Stimulated activated CD8-positive, alpha-beta memory T cell treated with anti-CD3 and anti-CD28 coated beads, Interleukin-15, amount 100 ng/mL, for 24 hours (primary cell): ENCODE measurements at places on chromosomes 7 and 10.

DNA sequence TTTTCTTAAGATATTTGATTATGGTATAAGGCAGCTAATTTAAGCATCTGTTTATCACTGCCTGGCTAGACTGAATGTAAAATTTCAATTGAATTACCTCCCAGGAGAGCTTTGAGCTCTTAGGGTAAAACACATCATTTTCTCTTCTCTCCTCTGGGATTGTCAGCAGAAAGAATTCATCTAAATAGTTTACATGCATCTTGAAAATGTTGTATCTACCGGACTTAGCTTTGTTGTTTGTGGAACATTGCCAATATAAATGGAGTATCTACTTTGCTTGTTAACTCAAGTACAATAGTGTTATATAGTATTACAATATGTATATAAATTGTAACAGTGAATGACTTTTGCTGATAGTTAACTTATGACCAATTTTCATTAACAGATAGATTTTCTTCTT lies 73.3 kb downstream of the TAF3 start:
- no peak for DNase-seq

- DNase-seq: no peak
Observed at GRCh38 chr10:73823391-73823790, 12.0 kb upstream of the NDST2 start.

DNA sequence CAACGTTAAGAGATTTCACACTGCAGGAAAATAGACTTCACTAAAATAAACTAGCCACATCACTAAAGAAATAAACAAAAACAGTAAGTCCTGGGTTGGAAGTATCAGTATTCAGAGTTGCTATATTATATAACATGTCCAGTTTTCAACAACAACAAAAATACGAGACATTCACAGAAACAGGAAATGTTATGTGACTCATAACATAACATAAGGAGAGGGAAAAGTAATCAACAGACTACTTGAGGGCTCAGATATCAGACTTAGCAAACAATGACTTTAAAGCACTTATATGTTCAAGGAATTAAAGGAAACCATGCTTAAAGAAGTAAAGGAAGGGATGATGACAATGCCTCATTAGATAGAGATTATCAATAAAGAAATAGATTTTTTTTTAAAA lies 73.5 kb upstream of the MKLN1 start:
- no peak for DNase-seq

DNA sequence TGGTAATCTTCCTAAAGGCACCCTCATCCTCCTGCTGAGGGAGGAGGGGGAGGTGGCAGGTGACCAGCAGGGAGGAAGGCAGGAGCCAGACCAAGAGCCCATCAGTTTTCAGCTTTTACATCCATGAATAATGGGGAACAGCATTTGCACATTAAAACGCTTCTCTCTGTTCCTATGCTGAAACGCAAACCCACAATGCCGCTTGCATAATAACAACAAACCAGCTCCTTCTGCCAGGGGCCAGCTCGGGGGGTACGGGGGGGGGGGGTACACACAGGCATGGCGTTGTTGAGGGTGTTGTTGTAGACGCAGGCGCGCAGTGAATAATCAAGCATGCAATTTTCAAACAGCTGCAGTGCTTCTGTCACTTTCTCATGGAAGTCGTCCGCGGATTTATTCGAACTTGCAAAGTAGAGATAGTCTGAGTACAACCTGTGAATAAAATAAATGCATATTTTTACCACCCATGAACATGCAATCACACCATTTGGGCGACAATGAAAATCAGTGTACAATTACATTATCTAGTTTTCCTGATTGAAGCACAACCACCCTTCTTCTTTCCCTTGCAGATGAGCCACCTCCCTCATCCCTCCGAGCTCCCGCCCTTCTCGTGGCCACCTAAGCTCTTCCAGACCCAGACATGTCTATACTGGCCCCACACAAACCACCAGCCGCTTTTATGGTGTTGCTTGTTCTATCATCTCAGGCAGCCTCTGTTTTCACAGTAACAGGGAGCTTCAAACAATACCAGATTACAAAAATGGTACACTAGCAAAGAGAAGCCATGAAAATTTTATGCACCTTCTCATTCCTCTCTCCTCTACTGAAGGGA lies 72.2 kb downstream of the CHST15 start:
- no peak for DNase-seq

GRCh38 chr10:69972981-69973397 lies 79.7 kb upstream of the MACROH2A2 start:
- DNase-seq: no peak

DNA sequence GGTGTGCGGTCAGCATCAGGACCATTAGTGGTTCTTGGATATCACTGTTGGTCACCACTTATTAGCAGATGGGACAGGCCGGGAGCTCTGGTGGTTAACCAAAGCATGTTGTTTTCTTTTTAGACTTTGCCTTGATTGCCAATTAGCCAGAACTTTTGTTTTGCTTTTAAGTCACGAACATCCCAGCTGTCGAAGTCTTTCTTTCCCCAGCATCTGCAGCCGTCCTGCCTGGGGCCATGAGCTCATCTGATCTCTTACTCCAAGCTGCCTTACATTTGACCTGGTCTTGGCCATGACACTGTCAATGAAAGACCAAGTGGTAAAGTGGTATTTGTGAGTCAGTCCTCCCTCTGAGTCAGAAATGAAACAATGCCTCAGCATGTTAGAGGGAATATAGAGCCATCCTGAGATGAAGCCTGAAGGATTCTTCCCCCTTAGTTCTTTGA lies 53.9 kb upstream of the CREB5 start:
- DNase-seq: no peak

DNA sequence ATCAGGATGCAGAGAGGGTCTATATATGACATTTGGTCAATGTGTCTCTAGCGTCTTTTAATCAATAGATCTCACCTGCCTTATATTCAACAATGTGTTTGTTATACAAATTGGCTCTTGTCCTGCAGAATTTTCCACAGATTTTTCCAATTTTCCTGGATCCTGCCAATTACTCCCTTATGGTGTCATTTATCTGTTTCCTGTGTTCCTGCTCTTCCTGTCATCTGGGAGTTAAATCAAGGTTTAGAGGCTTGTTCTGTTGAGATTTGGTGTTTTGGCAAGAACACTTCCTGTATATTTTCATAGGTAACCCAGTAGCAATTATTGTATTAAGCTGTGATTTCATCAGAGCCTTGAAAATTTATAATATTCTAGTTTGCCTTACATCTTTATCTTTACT lies 8.8 kb upstream of the C10orf71 start:
- no peak for DNase-seq

GRCh38 chr7:135673360-135673706 lies 11.0 kb downstream of the STMP1 start:
- no peak for DNase-seq

DNA sequence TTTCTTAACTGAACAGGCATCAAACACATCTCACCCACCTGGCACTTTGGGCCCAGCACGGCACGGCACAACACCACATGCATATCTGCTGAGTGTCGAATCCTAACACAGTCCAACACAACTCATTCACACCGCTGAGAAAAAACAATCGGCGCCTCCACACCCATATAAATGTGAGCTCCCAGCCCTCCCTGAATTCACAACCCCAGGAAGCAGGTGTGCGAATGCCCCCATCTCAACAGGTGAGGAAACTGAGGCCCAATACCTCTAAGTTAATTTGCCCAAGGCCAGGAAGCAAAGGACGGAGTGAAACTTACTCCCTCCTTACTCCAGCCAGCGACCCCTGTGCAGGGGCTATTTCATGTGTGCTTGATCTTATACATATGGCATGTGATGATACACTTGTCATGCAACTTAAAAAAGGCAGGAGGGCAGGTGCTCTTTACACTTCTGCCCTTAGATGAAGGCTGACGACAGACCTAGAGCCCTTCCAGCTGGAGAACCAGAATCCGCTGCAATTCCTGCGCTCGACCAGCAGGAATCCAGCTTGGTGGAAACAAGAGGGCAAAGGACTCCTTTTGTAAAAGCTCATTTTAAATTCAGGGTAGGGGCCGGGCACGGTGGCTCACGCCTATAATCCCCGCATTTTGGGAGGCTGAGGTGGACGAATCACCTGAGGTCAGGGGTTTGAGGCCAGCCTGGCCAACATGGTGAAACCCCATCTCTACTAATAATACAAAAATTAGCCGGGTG lies 116.0 kb downstream of the LARP4B start:
- no peak for DNase-seq

DNA sequence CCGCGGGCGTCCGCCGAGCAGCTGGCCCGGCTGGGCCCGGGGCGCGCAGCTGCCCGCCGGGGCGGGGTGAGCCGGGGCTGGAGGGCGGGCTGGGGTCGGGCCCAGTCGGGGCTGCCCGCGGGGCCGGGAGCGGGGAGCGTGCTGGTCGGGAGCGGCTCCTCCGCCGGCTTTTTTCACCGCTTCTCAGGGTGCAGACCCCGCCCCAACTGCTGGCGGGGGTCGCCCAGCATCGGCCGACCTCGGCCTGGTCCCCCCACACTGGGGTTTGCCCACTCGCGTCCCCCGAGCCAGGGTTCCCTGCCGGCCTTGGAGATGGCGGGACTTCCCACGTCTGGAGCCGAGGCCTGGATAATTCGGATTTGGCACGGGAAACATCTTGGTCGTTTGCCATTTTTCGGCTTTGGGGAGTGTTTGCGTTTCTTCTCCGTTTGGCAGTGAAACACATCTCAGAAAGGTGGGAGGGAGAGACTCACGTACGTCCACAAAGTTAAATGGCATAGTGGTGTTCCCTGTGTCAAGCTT lies 432 bp downstream of the TMEM248 start:
- no peak for DNase-seq

DNA sequence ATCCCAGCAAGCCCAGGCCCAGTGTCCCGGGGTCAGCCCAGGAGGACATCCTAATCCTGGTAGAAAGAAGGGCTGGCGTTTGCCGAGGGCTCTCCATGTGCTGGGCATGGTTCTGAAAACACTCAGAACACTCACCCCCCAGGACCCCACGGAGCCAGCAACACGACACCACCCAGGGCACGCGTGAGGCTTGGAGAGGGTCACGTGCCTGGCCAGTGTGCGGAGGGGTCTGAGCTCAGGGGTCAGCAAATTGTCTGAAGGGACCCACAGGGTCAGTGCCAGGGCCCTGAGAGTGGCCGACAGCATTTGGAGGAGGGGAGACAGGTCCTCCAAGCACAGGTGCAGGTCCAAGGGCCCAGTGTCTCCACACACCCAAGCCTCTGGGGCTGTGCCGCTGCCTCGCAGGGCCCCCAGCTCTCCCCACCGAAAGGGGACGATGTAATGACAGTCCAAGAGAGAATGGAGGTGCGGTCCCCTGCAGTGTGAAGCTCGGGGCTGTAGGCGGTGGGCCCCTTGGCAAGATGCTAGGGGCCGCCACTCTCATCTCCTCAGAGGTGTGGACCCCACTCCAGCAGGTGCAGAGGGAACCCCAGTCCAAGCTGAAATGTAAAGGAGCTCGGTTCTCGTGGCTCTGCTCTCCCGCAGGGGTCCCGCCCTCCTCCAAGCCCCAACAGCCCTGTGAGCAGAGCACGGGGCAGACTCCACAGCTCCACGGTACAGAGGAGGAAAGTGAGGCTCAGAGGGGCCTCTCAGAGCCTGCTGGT lies 7.8 kb downstream of the FOXL3 start:
- DNase-seq: no peak

DNA sequence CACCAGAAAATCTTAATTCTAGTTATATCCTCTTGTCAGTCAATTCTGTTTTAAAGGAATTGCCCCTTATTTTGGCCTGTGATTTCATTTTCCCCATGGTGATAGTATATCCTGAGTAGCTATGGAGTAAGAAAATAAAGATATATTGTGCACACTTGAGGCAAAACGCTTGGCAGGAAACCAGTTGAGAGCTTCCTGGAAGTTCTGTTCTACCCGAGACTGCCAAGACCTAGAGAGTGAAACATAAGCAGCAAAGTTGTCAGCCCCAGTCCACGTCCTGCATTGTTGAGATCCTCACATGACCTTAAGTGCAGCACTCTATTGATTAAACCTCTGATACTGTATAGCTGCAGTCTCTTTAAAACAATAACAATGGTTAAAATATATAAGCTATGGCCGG lies 235.2 kb downstream of the CDC14C start:
- no peak for DNase-seq

- DNase-seq: no peak
Observed at GRCh38 chr7:132154248-132154647, 422.0 kb downstream of the PLXNA4 start.

GRCh38 chr7:15557686-15558085 lies 4.1 kb downstream of the AGMO start:
- no peak for DNase-seq

GRCh38 chr7:101823596-101823995 lies 6.2 kb downstream of the CUX1 start:
- no peak for DNase-seq

GRCh38 chr7:122616951-122617350 lies 82.0 kb downstream of the RNF133 start:
- DNase-seq: no peak

GRCh38 chr10:93541402-93542357 lies 24.8 kb upstream of the FFAR4 start:
- DNase-seq: no peak

GRCh38 chr10:30155401-30155800 lies 96.0 kb upstream of the JCAD start:
- no peak for DNase-seq

- no peak for DNase-seq
Observed at GRCh38 chr7:150363370-150363769, 5.3 kb upstream of the REPIN1 start.

DNA sequence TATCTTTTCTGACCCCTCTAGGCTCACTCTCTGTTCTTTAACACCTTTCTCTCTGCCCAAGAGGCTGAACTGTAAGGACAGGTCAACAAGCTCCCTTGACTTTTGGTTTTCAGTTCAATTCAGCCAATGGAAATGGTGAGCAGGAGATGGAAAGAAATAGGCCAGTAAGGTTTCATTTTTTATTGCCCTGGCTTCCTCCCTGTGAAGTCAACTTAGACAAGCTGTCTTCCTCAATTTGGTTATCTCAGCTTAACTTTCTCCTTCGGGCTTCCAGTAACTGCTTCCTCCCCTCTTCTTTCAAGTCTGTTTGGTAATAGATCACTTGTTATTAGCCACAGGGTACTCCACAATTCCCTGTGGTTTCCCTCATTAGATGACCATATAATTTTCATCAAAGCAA lies 19.7 kb downstream of the LIPK start:
- DNase-seq: no peak

- DNase-seq: no peak
Observed at GRCh38 chr10:116669080-116669479, 48.3 kb downstream of the PNLIPRP2 start.

DNA sequence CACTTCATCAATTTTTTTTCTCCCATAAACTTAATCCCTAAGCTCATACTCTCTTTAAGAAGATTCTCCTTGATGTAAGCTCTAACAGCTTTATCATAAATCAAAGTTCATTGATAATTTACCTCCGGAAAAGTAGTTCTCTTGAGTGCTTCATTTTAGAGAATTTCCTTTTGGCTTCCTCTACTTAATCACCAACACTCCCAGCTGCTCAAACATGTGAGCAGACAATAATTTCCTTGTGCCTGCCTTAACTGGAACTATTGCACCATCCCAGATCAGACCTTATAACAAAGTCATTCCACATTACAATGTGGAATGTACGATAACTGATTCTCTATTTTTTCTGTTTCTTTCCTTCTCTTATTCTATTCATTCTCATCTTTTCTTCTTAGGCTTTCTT lies 5.9 kb downstream of the FEZF1 start:
- DNase-seq: no peak

- DNase-seq: no peak
Observed at GRCh38 chr10:17756557-17757217, 4.7 kb downstream of the TMEM236 start.
